ENCODE measurements at places on chromosomes 6 and 20.
A peak's percentile ranks its signal among the peaks of the same experiment; 100 is the strongest.

DNA sequence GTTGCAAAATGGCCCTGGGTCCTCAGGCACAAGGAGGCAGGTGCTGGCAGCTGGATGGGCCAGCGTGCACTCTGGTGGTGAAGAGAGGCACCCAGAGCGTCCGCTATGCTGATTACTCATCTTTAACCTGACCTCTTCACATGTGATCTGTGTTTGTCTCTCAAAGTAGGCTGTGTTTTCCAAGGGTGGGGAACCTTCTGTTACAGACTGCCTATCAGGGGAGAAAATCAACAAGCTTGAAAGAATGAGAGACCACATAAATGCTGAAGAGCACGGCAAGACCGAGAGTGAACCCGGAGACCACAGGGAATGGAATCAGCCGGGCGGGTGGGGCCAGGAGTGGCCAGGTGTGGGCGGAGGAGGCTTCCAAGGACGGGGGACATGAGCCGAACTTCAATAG is 16.2 kb downstream of the BNIP5 start:
- DNase-seq, result no peak

GRCh38 chr20:51413857-51414256 is 128.7 kb downstream of the NFATC2 start:
- peak; percentile 53 for DNase-seq

DNA sequence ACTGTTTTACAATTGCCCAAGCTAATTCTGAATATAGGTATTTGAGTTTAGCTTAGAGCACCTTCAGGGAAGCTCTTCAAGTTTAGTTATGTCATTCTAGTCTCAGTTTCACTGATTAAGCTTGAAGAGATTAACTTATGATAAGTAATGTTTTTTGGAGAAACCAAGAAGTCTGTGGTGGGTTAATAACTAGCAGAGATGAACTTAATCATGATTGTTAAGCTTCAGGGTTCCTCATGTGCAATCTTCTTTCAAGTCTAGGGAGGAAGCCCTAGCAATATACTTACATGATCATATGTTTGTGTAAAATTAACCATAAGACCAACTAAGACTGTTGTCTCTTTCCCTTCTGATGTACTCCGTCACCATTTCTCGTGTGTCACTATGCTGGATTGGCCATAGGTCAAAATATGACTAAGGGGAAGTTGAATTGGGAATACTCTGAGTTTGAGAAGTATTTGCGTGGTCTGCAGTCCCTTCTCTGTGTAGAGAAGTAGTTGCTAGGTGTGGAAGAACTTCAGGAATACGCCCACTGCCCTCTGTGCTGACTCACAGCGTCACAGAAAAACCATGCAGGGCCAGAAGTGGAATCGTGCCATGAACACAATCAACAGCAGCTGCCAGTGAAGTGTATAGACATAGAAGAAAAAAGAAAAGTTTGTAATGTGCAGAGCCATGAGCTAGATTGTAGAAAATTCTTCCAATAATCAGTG is 88.3 kb downstream of the SH3BGRL2 start:
- DNase-seq, result no peak

GRCh38 chr20:13220194-13220903 is 725 bp upstream of the ISM1 start:
- peak; percentile 3 for DNase-seq

DNA sequence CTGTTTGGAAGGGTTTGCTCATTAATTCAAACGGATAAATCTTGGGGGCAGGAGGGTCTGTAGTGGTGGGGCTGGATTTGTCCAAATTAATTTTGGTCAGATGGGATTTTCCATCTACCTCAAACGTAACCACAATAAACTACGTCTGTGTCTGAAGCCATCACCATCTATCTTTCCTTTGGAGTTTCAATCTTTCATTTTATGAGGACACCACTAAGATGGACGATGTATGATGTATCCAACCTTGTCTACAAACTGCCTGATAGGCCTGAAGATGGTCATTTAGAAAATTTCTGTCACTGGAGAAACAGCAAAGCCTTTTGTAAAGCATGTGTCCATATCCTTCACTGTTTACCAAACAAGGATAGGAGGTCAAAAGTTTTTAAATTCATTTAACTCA is 138.6 kb upstream of the MARCKS start:
- DNase-seq, result no peak

DNA sequence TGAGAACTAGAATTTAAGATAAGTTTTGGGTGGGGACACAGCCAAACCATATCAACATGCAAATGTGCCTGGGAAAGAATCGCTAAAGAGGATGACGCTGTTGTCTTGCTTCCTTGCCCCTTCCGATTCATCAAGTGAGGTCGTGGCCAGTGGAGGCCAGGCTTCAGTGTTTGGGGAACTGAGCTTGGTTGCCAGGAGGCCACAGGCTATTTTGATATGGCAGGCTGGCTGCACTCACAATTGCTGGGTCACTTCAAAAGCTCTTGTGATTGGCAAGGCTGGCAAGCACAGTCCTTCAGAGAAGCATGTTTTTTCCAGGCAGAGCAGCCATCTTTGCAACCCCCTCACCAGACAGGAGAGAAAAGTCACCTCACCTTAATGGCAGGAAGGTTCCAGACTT is 45.8 kb downstream of the SAMD5 start:
- no peak for DNase-seq
